ENCODE measurements at places on chromosomes 7 and 10.
A peak's percentile ranks its signal among the peaks of the same experiment; 100 is the strongest.

DNA sequence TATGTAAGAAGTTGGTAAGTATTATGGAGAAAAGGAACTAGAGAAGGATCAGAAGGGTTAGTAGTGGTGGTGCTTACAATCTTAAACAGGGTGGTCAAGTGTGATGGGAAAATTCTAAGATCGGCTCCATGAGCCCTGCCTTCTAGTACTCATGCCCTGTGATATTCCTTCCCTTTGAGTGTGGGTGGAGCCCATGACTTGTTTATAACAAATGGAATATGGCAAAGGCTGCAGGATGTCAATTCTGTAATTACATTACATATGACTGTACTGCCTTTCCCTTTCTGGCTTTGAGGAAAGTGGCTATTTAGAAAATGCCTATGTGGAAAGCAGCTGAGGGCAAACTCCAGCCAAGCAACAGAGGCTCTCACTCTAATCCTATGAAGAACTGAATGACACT lies 309.6 kb downstream of the AGMO start:
- DNase-seq, result no peak

- no peak for DNase-seq
Measured at GRCh38 chr10:80437227-80437626, 16.9 kb upstream of the TSPAN14 start.

GRCh38 chr7:5629941-5630340 lies 151.5 kb downstream of the RNF216 start:
- DNase-seq, result peak; percentile 56

- no peak for DNase-seq
Measured at GRCh38 chr10:74921744-74922143, 95.3 kb downstream of the KAT6B start.

- no peak for DNase-seq
Measured at GRCh38 chr10:99172128-99172738, 63.4 kb downstream of the HPSE2 start.

DNA sequence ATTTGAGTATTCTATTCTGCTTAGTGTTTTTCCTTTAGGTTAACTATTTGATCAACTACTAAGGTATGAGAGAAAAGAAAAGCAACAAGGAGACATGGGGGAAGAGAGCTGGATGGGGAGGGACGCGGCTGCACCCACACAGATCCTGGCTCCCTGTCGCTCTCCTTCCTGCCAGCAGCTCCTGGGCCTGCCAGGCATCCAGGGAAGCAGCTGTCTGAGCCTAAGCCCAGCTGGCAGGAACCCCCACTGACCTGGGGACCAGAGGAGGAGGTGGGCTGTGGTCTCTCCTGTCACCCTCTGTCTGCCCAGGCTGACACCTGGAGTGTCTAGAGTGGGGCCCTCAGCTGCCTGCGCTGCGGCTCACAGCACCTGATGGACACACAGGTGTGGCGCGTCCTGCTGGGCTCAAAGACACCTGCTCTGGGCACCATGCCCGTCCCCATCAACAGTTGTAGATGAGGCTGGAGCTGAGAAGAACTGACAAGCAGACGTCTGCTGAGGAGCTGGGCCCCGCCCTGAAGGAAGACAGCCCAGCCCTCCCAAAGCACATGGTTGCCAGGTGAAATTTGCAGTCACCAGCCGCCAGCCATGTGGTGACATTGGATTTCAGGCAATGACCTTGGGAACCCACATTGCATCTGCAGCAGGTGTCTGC lies 207.9 kb downstream of the PLXNA4 start:
- DNase-seq, result no peak

DNA sequence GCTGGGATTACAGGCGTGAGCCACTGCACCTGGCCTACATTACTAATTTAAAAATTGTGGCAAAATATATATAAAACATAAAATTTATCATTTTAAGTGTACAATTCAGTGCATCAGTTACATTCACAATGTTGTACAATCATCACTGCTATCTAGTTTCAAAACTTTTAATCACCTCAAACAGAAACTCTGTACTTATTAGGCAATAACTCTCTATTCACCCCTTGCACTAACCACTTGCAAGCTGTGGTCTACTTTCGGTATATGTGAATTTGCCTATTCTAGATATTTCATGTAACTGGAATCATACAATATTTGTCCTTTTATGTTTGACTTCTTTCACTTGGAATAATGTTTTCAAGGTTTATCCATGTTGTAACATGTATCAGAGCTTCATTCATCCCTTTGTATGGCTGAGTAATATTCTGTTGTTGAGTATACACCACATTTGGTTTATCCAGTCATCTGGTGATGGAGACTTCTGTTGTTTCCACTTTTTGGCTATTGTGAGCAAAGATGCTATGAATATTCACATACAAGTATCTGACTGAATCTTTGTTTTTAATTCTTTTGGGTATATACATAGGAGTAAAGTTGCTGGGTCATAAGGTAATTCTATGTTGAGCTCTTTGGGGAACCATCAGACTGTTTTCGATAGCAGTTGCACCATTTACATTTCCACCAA lies 14.3 kb upstream of the ELOVL3 start:
- DNase-seq, result no peak

All from activated CD8-positive, alpha-beta memory T cell treated with anti-CD3 and anti-CD28 coated beads, Interleukin-2, amount 50 U/mL, for 4 hours (primary cell).